CD8-positive, alpha-beta T cell (primary cell): ENCODE measurements at places on chromosomes 2 and 18.

DNA sequence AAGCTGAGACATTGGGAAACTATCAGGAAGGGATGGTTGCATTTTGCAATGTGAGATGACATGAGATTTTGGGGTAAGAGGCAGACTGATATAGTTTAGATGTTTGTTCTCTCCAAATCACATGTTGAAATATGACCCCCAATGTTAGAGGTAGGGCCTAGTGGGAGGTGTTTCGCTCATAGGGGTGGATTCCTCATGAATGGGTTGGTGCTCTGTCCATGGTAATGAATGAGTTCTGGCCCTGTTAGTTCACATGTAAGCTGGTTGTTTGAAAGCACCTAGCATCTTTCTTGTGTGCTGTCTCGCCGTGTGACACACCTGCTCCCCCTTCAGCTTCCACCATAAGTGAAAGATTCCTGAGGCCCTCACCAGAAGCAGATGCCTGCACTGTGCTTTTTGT lies 37.7 kb downstream of the TPRKB start:
- DNase-seq: no peak

DNA sequence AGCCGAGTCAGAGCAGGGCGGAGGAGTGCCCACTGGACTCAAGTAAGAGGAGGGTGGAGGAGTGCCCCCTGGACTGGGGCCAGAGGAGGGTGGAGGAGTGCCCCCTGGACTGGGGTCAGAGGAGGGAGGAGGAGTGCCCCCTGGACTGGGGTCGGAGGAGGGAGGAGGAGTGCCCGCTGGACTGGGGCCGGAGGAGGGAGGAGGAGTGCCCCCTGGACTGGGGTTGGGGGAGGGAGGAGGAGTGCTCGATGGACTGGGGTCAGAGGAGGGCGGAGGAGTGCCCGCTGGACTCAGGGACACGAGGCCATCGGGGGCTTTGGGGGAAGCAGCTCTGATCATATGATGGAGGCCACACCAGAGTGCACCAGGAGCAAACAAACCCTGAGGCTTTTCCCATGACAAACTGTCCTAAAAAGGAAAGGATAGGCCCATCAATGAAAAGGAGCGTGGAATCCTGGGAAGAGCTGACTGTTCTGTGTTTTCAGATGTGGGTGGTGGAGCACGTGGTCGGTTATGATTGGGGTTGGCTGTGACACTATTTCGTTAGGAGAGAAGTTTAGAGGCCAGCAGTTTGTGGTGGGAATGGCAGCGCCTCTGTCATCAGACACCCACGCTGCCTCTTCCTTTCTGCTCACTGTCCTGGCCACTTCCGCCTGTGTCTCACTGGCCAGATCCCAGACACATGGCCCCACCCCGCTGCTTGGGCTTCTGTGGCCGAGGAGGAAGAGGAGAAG lies 24.5 kb upstream of the HPCAL1 start:
- no peak for DNase-seq

GRCh38 chr2:218882866-218883366 lies 2.3 kb downstream of the WNT10A start:
- DNase-seq: no peak

GRCh38 chr2:94977826-94978225 lies 47.7 kb upstream of the MAL start:
- DNase-seq: no peak

GRCh38 chr2:100624536-100624935 lies 61.7 kb downstream of the PDCL3 start:
- no peak for DNase-seq

- no peak for DNase-seq
These were observed 53.6 kb upstream of the RNF152 start for GRCh38 chr18:61946449-61946848.

DNA sequence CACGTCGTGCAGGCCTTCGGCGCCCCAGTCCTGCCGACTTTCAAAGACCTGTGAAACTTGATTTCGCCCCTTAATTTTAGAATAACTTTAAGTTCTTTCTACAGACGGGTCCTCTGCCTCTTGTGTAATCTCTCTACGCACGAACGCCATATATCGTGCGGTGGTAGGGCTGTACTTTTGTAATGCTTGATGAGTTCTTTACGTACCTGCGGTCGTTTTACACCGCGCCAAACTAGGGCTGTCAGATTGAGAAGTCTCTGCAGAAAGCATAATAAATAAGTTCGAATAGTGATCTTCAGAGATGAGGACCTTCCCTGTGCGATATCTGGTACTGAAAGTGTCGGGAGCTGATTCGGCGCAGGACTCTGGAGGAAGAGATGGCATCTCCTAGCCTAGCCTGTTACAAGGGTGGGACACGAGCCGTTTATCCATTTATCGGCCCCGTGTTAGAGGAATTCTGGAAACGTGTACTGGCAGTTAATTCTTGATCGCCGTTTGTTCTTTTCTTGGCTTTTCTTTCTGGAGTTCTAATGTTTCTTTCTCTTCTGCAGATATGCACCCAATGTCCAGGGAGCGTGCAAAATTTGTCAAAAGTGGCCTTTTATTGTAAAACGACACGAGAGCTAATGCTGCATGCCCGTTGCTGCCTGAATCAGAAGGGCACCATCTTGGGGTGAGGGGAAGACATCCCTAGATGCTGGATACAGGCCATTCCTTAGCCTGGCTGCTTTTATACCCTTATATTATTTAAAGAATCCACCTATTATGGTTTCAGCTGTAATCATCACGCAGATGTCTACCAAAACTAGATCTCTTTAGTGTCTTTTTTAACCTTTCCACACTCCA lies 781 bp upstream of the SLC5A6 start:
- DNase-seq: peak; percentile 86

DNA sequence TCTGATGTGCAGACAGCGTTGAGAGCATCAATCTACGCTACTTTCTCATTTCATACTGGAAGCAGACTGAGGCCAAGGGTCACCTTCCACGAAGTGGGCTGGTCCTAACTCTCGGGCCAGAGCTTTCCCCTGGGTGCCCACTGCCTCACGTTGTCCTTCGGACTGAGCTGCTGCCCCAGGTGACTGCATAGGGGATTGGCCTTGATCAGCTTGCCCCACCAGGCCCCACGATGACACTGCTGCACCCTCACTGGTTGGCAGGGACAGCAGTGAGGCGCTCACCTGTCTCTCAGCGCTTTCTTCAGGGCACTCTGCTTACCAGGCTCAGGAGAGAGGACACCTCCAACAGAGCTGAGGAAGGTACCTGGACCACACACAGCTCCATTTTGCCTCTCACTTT lies 47.3 kb downstream of the CABLES1 start:
- DNase-seq: no peak

GRCh38 chr2:45379399-45380087 lies 231.5 kb downstream of the SRBD1 start:
- DNase-seq: no peak
